Heart left ventricle (tissue), 16 donors: ENCODE measurements at places on chromosomes 12 and 14. TPM values are rescaled to one million over a fixed set of nuclear protein-coding genes. Genes with fewer than 3 reads are reported as not detected.

The TPPP2 gene
- not detected for total RNA-seq

The IL26 gene
- not detected for total RNA-seq

The SRGAP1 gene
- 10.6 TPM for total RNA-seq

The TUNAR gene
- total RNA-seq: not detected

The TSPAN8 gene
- total RNA-seq: 1.5 TPM

The GARIN6 gene
- total RNA-seq: not detected

The AICDA gene
- not detected for total RNA-seq

The MYF6 gene
- not detected for total RNA-seq

The NID2 gene
- 77.4 TPM for total RNA-seq

The SLC38A4 gene
- total RNA-seq: not detected

The GPX2 gene
- total RNA-seq: not detected

The CRIP1 gene
- 56.0 TPM for total RNA-seq

The KCNJ8 gene
- 47.4 TPM for total RNA-seq

The CKAP4 gene
- 53.9 TPM for total RNA-seq

The OR10G3 gene
- not detected for total RNA-seq

The PAX9 gene
- not detected for total RNA-seq

The FBLN5 gene
- total RNA-seq: 39.3 TPM

The KRT71 gene
- not detected for total RNA-seq

The CLEC9A gene
- total RNA-seq: not detected

The VASH1 gene
- 11.9 TPM for total RNA-seq

The PRIMA1 gene
- total RNA-seq: 6.2 TPM

The PDE3A gene
- total RNA-seq: 275 TPM

The TBX3 gene
- 15.7 TPM for total RNA-seq

The TCL1B gene
- total RNA-seq: not detected

The CMTM5 gene
- total RNA-seq: 0.48 TPM

The HOXC6 gene
- not detected for total RNA-seq

The TAS2R19 gene
- 2.5 TPM for total RNA-seq

The PLBD1 gene
- 11.9 TPM for total RNA-seq

The TAS2R30 gene
- total RNA-seq: 0.62 TPM

The GAS2L3 gene
- 1.5 TPM for total RNA-seq

The ZNF219 gene
- total RNA-seq: 36.7 TPM

The RNFT2 gene
- total RNA-seq: 1.9 TPM

The KRT73 gene
- total RNA-seq: not detected

The TMEM229B gene
- total RNA-seq: 1.7 TPM

The FAM186B gene
- 0.41 TPM for total RNA-seq

The PRH2 gene
- total RNA-seq: not detected

The HNF1A gene
- not detected for total RNA-seq

The CLEC4E gene
- 0.76 TPM for total RNA-seq

The KCNMB4 gene
- total RNA-seq: 1.6 TPM

The MYBPC1 gene
- total RNA-seq: 1.9 TPM

The MSRB3 gene
- 129 TPM for total RNA-seq

The DNAAF2 gene
- total RNA-seq: 4.1 TPM
